Mesenchymal stem cell (in vitro differentiated cells and primary cell): ENCODE measurements at places on chromosomes 6 and 20.

DNA sequence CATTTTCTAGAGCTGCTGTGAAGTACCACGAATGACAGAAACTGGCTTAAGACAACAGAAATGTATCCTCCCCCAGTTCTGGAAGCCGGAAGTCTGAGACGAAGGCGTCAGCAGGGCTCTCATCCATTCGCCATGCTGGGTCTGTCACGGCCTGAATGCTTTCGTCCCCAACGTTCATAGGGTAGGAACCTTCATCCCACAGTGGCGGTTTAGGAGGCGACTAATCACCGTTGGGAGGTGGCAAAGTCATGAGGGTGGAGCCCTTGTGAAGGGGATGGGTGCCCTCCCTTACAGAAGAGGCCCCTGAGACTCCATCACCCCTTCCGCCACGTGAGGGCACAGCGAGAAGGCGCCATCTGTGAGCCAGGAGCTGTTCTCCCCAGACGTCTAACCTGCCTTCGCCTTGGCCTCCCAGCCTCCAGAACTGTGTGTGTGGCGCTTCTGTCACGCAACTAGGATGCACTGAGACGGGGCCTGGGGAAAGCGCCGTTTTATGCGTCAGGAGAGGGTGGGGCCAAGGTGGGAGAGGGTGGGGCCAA is 250.3 kb downstream of the TTLL2 start:
- H3K36me3 ChIP-seq, result no peaks in the 10 kb centered on the region
- H3K4me1 ChIP-seq, result peaks cover 1% of the 10 kb centered on the region
- H3K4me3 ChIP-seq, result no peak overlapping the region

GRCh38 chr20:64116016-64116415 is 8.7 kb upstream of the NPBWR2 start:
- H3K4me1 ChIP-seq, result peaks cover 8% of the 10 kb centered on the region
- no peak overlapping the region for H3K4me3 ChIP-seq
- no peak overlapping the region for H3K27ac ChIP-seq
- H3K36me3 ChIP-seq, result no peaks in the 10 kb centered on the region

- H3K4me3 ChIP-seq, result no peak overlapping the region
- H3K27ac ChIP-seq, result no peak overlapping the region
- DNase-seq, result peak; percentile 35
- peaks cover 2% of the 10 kb centered on the region for H3K4me1 ChIP-seq
Observed at GRCh38 chr20:59063358-59064213, 21.0 kb upstream of the PRELID3B start.

DNA sequence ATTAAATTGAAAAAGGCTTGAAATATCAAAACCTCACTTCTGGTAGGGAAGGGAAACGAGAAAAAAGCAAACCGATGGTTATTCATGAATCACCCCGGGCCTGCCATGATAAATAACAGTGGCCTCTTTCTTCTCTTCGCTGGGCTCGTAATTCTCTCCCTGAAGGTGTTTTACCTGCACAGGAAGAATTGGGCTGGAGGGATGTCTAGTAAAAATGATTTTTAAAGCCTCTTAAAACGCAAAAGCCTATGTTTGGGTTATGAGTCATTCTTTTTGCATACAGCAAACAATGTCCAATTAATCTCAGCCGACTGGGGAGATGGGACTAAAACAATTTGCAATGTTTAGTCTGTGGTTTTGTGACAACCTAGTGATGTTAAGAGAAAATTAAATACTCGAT is 16.8 kb downstream of the LINC00237 start:
- H3K4me1 ChIP-seq, result no peaks in the 10 kb centered on the region
- no peak overlapping the region for H3K4me3 ChIP-seq

- no peak overlapping the region for H3K4me3 ChIP-seq
- DNase-seq, result no peak
- peaks cover 2% of the 10 kb centered on the region for H3K4me1 ChIP-seq
- H3K27me3 ChIP-seq, result no peaks in the 10 kb centered on the region
- H3K36me3 ChIP-seq, result no peaks in the 10 kb centered on the region
Observed at GRCh38 chr6:53244399-53244931, 95.8 kb upstream of the GCM1 start.

GRCh38 chr6:129006724-129007514 is 124.0 kb downstream of the LAMA2 start:
- no peaks in the 10 kb centered on the region for H3K4me1 ChIP-seq
- H3K36me3 ChIP-seq, result no peaks in the 10 kb centered on the region
- H3K4me3 ChIP-seq, result no peak overlapping the region

GRCh38 chr20:45358282-45359068 is 4.5 kb upstream of the SYS1 start:
- peaks cover 21% of the 10 kb centered on the region for H3K4me1 ChIP-seq
- H3K36me3 ChIP-seq, result no peaks in the 10 kb centered on the region
- DNase-seq, result peak; percentile 63
- H3K27ac ChIP-seq, result peak overlapping the region; percentile 76
- no peak overlapping the region for H3K4me3 ChIP-seq

- no peaks in the 10 kb centered on the region for H3K36me3 ChIP-seq
- H3K4me3 ChIP-seq, result no peak overlapping the region
- no peak overlapping the region for H3K27ac ChIP-seq
- DNase-seq, result no peak
- H3K4me1 ChIP-seq, result peaks cover 8% of the 10 kb centered on the region
Observed at GRCh38 chr20:51322164-51322707, 220.3 kb downstream of the NFATC2 start.

GRCh38 chr20:20215976-20216727 is 151.8 kb upstream of the INSM1 start:
- no peaks in the 10 kb centered on the region for H3K4me1 ChIP-seq
- DNase-seq, result no peak
- no peak overlapping the region for H3K27ac ChIP-seq
- peaks cover 34% of the 10 kb centered on the region for H3K27me3 ChIP-seq

GRCh38 chr6:43774776-43775534 is 4.9 kb downstream of the VEGFA start:
- H3K4me3 ChIP-seq, result peak overlapping the region; percentile 94
- DNase-seq, result peak; percentile 80
- no peaks in the 10 kb centered on the region for H3K27me3 ChIP-seq
- peaks cover 48% of the 10 kb centered on the region for H3K4me1 ChIP-seq
- peaks cover 58% of the 10 kb centered on the region for H3K36me3 ChIP-seq
- no peak overlapping the region for H3K27ac ChIP-seq

DNA sequence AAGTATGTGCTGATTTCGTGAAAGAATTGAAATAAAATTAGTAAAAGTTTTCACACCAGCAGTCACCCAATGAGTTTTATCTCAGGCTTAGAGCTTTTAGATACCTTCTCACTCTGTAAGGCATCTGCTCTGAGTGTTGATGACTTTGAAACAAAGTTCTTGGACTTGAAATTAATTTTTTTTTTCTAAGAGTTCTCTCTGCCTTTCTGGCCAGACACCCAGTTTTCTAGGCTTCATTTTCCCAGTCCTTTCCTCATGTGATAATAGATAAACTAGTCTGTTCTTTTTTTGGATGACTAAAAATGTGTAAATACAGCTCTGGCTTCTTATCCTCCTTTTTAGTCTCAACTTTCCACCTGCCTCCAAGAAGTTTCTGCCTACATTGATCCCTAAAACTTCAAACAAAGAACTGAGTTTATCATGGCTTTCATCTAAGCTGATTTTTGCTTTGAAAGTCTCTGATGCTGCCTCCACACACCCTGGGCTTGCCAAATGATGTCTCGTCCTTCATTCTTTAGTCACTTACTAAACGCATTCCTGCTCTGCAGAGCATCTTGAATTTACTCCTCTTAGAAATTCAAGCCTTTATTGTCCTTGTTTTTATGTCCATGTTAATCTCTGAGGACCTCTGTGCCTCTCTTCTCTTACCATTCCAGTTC is 32.7 kb downstream of the SLX4IP start:
- no peak overlapping the region for H3K27ac ChIP-seq
- H3K36me3 ChIP-seq, result no peaks in the 10 kb centered on the region
- no peaks in the 10 kb centered on the region for H3K27me3 ChIP-seq
- H3K4me3 ChIP-seq, result no peak overlapping the region

GRCh38 chr6:80523010-80523409 is 416.5 kb downstream of the BCKDHB start:
- H3K4me1 ChIP-seq, result no peaks in the 10 kb centered on the region
- DNase-seq, result no peak
- H3K36me3 ChIP-seq, result no peaks in the 10 kb centered on the region
- no peaks in the 10 kb centered on the region for H3K27me3 ChIP-seq

- peaks cover 13% of the 10 kb centered on the region for H3K4me1 ChIP-seq
- H3K4me3 ChIP-seq, result no peak overlapping the region
- peaks cover 73% of the 10 kb centered on the region for H3K36me3 ChIP-seq
- no peaks in the 10 kb centered on the region for H3K27me3 ChIP-seq
- DNase-seq, result no peak
Observed at GRCh38 chr20:37385659-37386504, 39.9 kb downstream of the SRC start.

GRCh38 chr6:26032340-26033084 is 54.7 kb upstream of the HFE start:
- peak overlapping the region; percentile 92 for H3K27ac ChIP-seq
- DNase-seq, result peak; percentile 58
- peak overlapping the region; percentile 11 for H3K4me3 ChIP-seq
- H3K27me3 ChIP-seq, result no peaks in the 10 kb centered on the region
- no peaks in the 10 kb centered on the region for H3K36me3 ChIP-seq

- H3K27ac ChIP-seq, result no peak overlapping the region
- H3K4me3 ChIP-seq, result no peak overlapping the region
- peaks cover 6% of the 10 kb centered on the region for H3K4me1 ChIP-seq
- H3K27me3 ChIP-seq, result no peaks in the 10 kb centered on the region
Observed at GRCh38 chr6:46949632-46950280, 28.0 kb upstream of the ADGRF5 start.

- H3K36me3 ChIP-seq, result no peaks in the 10 kb centered on the region
- DNase-seq, result peak; percentile 35
- H3K4me3 ChIP-seq, result no peak overlapping the region
- peaks cover 2% of the 10 kb centered on the region for H3K4me1 ChIP-seq
- no peak overlapping the region for H3K27ac ChIP-seq
Observed at GRCh38 chr6:109397020-109397419, 14.8 kb upstream of the CD164 start.

GRCh38 chr6:77462359-77463307 is 658 bp downstream of the HTR1B start:
- peaks cover 27% of the 10 kb centered on the region for H3K4me1 ChIP-seq
- no peak overlapping the region for H3K27ac ChIP-seq
- H3K36me3 ChIP-seq, result no peaks in the 10 kb centered on the region
- peak; percentile 79 for DNase-seq
- H3K4me3 ChIP-seq, result peak overlapping the region; percentile 1
- peaks cover 54% of the 10 kb centered on the region for H3K27me3 ChIP-seq

GRCh38 chr20:19633985-19634384 is 124.1 kb upstream of the RIN2 start:
- H3K4me3 ChIP-seq, result no peak overlapping the region
- no peaks in the 10 kb centered on the region for H3K27me3 ChIP-seq
- no peaks in the 10 kb centered on the region for H3K4me1 ChIP-seq
- no peaks in the 10 kb centered on the region for H3K36me3 ChIP-seq
- H3K27ac ChIP-seq, result no peak overlapping the region
- DNase-seq, result no peak

DNA sequence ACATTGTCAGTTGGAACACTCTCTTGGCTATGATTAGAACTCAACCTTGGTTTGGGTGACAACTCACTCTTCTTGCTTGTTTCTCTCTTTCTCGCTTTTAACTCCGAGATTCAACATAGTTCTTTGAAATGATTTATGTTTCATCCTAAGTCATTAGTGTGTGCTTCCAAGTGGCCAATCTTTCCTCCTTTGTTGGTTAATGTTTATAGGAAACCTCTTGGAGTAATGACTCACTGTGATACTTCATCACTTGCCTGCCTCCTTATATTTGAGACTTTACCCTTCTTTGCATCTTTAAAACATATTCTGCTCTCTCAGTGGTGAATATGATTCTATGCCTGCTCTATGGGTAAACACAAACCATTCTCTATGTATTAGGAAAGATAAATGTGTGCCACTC is 279.7 kb upstream of the FLRT3 start:
- no peaks in the 10 kb centered on the region for H3K36me3 ChIP-seq
- H3K27me3 ChIP-seq, result no peaks in the 10 kb centered on the region
- H3K4me1 ChIP-seq, result peaks cover 2% of the 10 kb centered on the region
- H3K27ac ChIP-seq, result peak overlapping the region; percentile 33

GRCh38 chr20:51650685-51651134 is 108.2 kb upstream of the NFATC2 start:
- no peaks in the 10 kb centered on the region for H3K27me3 ChIP-seq
- H3K4me3 ChIP-seq, result no peak overlapping the region
- peaks cover 2% of the 10 kb centered on the region for H3K4me1 ChIP-seq
- peak; percentile 83 for DNase-seq
- H3K27ac ChIP-seq, result peak overlapping the region; percentile 71
- H3K36me3 ChIP-seq, result no peaks in the 10 kb centered on the region

- H3K27ac ChIP-seq, result no peak overlapping the region
- H3K27me3 ChIP-seq, result no peaks in the 10 kb centered on the region
- no peak for DNase-seq
- no peaks in the 10 kb centered on the region for H3K4me1 ChIP-seq
Observed at GRCh38 chr6:42268016-42268834, 50.6 kb upstream of the MRPS10 start.

- no peak overlapping the region for H3K4me3 ChIP-seq
- peaks cover 8% of the 10 kb centered on the region for H3K4me1 ChIP-seq
- no peak for DNase-seq
- H3K27me3 ChIP-seq, result no peaks in the 10 kb centered on the region
- peaks cover 56% of the 10 kb centered on the region for H3K36me3 ChIP-seq
- H3K27ac ChIP-seq, result no peak overlapping the region
Observed at GRCh38 chr6:148422085-148422484, 79.4 kb downstream of the SASH1 start.

DNA sequence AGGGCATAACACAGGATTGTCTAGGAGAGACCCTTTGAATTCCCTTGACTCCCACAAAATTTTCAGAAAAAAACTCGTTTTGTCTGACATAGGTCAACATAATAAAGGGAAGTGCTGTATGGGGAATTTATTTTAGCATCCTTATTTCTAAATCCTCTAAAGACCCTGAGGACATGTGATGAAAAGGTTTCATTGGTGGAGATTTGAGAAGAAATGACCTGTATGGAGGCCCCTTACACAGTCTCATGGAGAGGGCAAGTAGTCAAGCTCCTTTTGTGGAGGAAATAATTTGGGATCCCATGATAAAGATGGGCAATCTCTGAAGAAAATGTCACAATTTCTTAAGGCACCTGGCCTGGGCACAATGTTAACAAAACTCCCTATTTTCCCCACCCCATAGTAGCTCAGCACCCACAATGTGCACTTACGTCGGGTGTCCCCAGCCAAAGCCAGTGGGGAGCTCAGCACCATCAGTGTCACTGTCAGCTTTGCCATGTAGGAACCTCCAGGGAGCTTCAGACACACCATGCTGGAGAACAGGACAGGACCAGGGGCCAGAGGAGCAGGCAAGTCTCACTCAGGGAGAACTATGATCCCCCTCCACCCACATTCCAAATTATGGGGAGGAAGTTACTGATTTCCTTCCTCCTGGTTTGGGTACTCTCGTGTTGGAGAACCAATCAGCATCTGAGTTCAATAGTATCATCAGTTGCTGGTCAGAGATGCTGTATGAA is at the start of gene HLA-DRB5:
HLA-DRB5 (minus strand) TSS at position 591 of the 734 bp plus-strand sequence; CDS start at position 528, 63 bp downstream.
- no peaks in the 10 kb centered on the region for H3K27me3 ChIP-seq
- H3K36me3 ChIP-seq, result no peaks in the 10 kb centered on the region
- no peaks in the 10 kb centered on the region for H3K4me1 ChIP-seq
- no peak within 1 kb of the TSS for H3K4me3 ChIP-seq
- H3K27ac ChIP-seq, result no peak within 1 kb of the TSS

DNA sequence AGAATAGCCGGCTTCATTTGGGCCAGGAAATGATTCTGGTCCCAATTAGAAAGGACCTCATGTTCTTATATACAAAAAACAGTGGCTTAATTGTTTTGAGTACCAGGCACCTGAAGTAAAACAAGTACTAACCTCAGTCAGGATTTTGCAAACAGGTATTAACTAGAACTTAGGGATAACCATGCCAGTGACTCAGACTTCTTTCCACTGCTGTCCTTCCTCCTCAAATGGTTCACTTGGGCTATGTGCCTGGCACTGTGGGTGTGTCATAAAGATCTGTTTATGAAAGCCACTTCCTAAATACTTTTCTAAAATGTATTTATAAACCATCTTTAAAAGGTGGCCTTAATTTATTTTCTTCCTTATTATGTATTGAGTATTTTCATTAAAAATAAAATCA is 10.7 kb downstream of the CLDN20 start:
- H3K27ac ChIP-seq, result no peak overlapping the region
- H3K36me3 ChIP-seq, result peaks cover 3% of the 10 kb centered on the region
- H3K4me3 ChIP-seq, result no peak overlapping the region
- H3K27me3 ChIP-seq, result no peaks in the 10 kb centered on the region
- peak; percentile 48 for DNase-seq
- no peaks in the 10 kb centered on the region for H3K4me1 ChIP-seq
